ENCODE measurements at places on chromosomes 7 and 10. TPM values are rescaled to one million over a fixed set of nuclear protein-coding genes. Genes with fewer than 3 reads are reported as not detected.

TMEM229A gene
- not detected for total RNA-seq

CALHM2 gene
- 63.9 TPM for total RNA-seq

MRPS33 gene
- 26.0 TPM for total RNA-seq

ARHGEF35 gene
- 0.73 TPM for total RNA-seq

BLNK gene
- total RNA-seq = not detected

CABCOCO1 gene
- 0.37 TPM for total RNA-seq

ARMC3 gene
- total RNA-seq = not detected

GTF2IRD1 gene
- total RNA-seq = 4.7 TPM

CNNM1 gene
- total RNA-seq = 0.59 TPM

EXOC6 gene
- 1.5 TPM for total RNA-seq

GIGYF1 gene
- 22.9 TPM for total RNA-seq

FBH1 gene
- total RNA-seq = 79.2 TPM

NFE2L3 gene
- not detected for total RNA-seq

GPC2 gene
- total RNA-seq = 0.73 TPM

FBXL13 gene
- 0.73 TPM for total RNA-seq

CYP2E1 gene
- total RNA-seq = under 0.01 TPM

Measured in subcutaneous preadipocyte (primary cell).